ENCODE measurements at places on chromosomes 11 and 22. TPM values are rescaled to one million over a fixed set of nuclear protein-coding genes. Genes with fewer than 3 reads are reported as not detected.

C11orf86 gene
- total RNA-seq: 0.30 TPM

CCDC81 gene
- 7.7 TPM for total RNA-seq

ZNF214 gene
- total RNA-seq: 2.8 TPM

PRAME gene
- not detected for total RNA-seq

GGTLC2 gene
- not detected for total RNA-seq

ANO3 gene
- 0.23 TPM for total RNA-seq

MMP7 gene
- total RNA-seq: not detected

All from smooth muscle cell of the umbilical artery (primary cell).